ENCODE measurements at places on chromosomes 1 and 21.
A peak's percentile ranks its signal among the peaks of the same experiment; 100 is the strongest.

- H3K4me1 ChIP-seq: no peaks in the 10 kb centered on the region
- peaks cover 11% of the 10 kb centered on the region for H3K27me3 ChIP-seq
- H3K4me3 ChIP-seq: no peak overlapping the region
- no peak for ATAC-seq
- H3K27ac ChIP-seq: no peak overlapping the region
- no peaks in the 10 kb centered on the region for H3K36me3 ChIP-seq
These were observed 47.8 kb upstream of the BTG3 start for GRCh38 chr21:17660452-17660851.

DNA sequence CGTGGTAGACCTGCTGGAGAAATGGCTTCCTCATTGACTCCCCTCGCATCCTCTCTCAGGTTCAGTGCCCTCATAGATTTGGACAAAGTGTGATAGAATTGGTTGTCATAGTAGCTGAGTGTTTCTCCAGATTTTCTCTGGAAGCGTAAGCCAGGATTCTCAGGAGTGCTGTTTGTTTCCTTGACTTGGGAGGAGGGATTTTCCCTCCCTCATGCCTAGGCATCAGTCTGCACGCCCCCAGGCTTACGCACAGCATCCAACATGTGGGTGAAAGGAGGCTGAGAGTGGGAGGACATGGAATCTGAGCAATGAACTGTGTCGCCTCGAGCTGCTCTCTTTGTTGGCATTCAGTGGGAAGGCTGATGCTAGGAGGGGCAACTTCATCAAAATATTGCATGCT lies 503.5 kb downstream of the LTN1 start:
- ATAC-seq: no peak
- H3K4me1 ChIP-seq: no peaks in the 10 kb centered on the region
- no peaks in the 10 kb centered on the region for H3K27me3 ChIP-seq
- no peaks in the 10 kb centered on the region for H3K36me3 ChIP-seq

GRCh38 chr1:100565937-100566699 lies 28.2 kb downstream of the GPR88 start:
- no peaks in the 10 kb centered on the region for H3K4me1 ChIP-seq
- no peaks in the 10 kb centered on the region for H3K27me3 ChIP-seq
- H3K4me3 ChIP-seq: no peak overlapping the region
- H3K36me3 ChIP-seq: no peaks in the 10 kb centered on the region
- no peak overlapping the region for H3K27ac ChIP-seq
- ATAC-seq: no peak

DNA sequence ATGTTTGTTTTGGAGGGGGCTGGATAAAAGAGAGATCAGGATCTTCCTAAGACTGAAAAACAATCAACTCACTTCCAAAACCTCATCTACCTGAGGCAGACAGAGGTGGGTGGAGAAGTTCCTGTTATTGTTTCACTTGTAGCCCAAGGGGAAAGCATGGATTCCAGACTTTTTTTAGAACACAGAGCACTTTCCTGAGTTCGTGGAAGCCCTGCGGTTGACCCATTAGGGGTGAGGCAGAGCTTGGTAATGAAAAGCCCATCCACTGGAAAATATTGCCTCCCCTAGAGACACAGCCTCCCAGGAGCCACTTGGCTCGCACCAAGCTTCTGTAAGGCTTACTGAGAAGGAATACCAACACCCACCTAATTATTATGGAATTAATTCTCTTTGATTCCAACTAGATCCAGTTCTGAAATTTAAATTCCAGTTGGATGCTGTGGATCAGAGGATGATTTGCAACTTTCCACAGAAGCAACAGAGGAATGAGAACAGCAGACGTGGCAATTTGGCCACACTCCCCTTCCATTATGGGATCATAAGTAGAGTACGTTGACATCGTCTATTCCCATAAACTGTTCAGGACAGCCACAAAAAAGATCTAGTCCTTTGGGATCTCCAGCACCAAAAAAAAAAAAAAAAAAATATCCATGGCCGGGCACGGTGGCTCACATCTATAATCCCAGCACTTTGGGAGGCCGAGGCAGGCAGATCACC lies 4.1 kb upstream of the PEF1 start:
- H3K36me3 ChIP-seq: no peaks in the 10 kb centered on the region
- no peak for ATAC-seq
- peaks cover 31% of the 10 kb centered on the region for H3K4me1 ChIP-seq
- no peak overlapping the region for H3K4me3 ChIP-seq

- H3K4me1 ChIP-seq: peaks cover 24% of the 10 kb centered on the region
- no peaks in the 10 kb centered on the region for H3K27me3 ChIP-seq
These were observed 40.4 kb downstream of the GNG12 start for GRCh38 chr1:67792741-67793458.

DNA sequence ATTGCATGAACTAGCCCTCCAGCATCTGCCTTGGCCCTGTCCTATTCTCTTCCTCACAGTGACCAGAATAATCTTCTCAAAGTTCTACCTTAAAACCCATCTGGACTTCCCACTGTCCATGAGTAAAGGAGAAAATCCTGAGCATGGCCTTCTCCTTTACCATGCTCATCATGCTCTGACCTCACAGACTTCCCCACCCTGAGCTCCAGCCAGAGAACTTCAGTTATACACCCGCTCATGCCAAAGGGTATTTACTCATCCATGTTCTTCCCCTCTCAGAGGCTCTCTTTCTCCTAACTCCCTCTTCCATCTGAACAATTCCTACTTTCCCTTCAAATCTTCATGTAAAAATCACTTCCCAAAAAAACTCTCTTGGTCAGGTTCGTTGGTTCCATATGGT lies 188.4 kb downstream of the SETD4 start:
- no peak overlapping the region for H3K27ac ChIP-seq
- H3K4me3 ChIP-seq: no peak overlapping the region
- no peaks in the 10 kb centered on the region for H3K4me1 ChIP-seq
- no peaks in the 10 kb centered on the region for H3K36me3 ChIP-seq
- no peaks in the 10 kb centered on the region for H3K27me3 ChIP-seq

DNA sequence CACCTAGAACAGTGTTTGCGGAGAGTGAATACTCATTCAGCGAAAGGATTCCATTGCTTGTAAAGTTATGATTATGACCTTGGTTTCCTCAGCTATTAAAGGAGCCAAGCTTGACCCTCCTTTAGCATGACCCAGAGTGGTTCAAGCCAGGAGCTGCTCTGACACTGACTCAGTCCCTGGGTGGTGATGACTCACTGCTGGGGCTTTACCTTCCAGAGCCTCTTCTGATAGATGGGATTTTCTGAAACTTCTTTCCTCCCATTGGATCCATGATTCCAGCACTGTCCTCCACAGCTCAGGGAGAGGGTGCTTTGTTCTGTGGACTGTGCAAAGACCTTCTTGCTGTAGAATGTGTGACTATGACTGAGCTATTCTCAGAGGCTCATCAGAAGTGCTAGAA lies 77.4 kb downstream of the S1PR1 start:
- peaks cover 29% of the 10 kb centered on the region for H3K27me3 ChIP-seq
- H3K4me1 ChIP-seq: peaks cover 6% of the 10 kb centered on the region
- H3K36me3 ChIP-seq: no peaks in the 10 kb centered on the region
- H3K27ac ChIP-seq: no peak overlapping the region
- no peak overlapping the region for H3K4me3 ChIP-seq

DNA sequence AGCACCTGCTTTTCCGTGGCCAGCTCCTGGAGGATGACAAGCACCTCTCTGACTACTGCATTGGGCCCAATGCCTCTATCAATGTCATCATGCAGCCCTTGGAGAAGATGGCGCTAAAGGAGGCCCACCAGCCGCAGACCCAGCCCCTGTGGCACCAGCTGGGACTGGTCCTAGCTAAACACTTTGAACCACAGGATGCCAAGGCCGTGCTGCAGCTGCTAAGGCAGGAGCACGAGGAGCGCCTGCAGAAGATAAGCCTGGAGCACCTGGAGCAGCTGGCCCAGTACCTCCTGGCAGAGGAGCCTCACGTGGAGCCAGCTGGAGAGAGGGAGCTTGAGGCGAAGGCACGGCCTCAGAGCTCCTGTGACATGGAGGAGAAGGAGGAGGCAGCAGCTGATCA lies 413 bp downstream of the UBL4B start:
- peaks cover 9% of the 10 kb centered on the region for H3K27me3 ChIP-seq
- no peak overlapping the region for H3K4me3 ChIP-seq
- no peaks in the 10 kb centered on the region for H3K4me1 ChIP-seq
- no peak overlapping the region for H3K27ac ChIP-seq
- no peak for ATAC-seq

- H3K36me3 ChIP-seq: no peaks in the 10 kb centered on the region
- peaks cover 12% of the 10 kb centered on the region for H3K4me1 ChIP-seq
- no peaks in the 10 kb centered on the region for H3K27me3 ChIP-seq
- no peak overlapping the region for H3K4me3 ChIP-seq
- ATAC-seq: no peak
These were observed 226.3 kb upstream of the USP24 start for GRCh38 chr1:55441489-55441888.

GRCh38 chr1:65425697-65426096 lies 5.2 kb downstream of the LEPR start:
- H3K27ac ChIP-seq: peak overlapping the region; percentile 31
- H3K27me3 ChIP-seq: no peaks in the 10 kb centered on the region
- no peak for ATAC-seq
- H3K36me3 ChIP-seq: peaks cover 53% of the 10 kb centered on the region
- H3K4me3 ChIP-seq: no peak overlapping the region

- H3K4me1 ChIP-seq: no peaks in the 10 kb centered on the region
- no peak for ATAC-seq
- H3K27ac ChIP-seq: no peak overlapping the region
- no peaks in the 10 kb centered on the region for H3K36me3 ChIP-seq
- H3K4me3 ChIP-seq: no peak overlapping the region
These were observed 53.0 kb downstream of the EPHB2 start for GRCh38 chr1:22763487-22764200.

GRCh38 chr1:8578132-8578877 lies 239.1 kb downstream of the RERE start:
- H3K4me3 ChIP-seq: no peak overlapping the region
- H3K27me3 ChIP-seq: no peaks in the 10 kb centered on the region
- no peak for ATAC-seq
- H3K27ac ChIP-seq: no peak overlapping the region
- no peaks in the 10 kb centered on the region for H3K36me3 ChIP-seq

All from gastroesophageal sphincter (tissue), 4 donors.